ENCODE measurements at places on chromosomes 5 and 9. TPM values are rescaled to one million over a fixed set of nuclear protein-coding genes. Genes with fewer than 3 reads are reported as not detected.

GRCh38 chr5:96067894-96068614, 106.4 kb upstream of the ELL2 start:
- peak; percentile 98 for DNase-seq

- peak; percentile 71 for DNase-seq
These were observed 278.3 kb downstream of the PDE4D start for GRCh38 chr5:59615272-59615671.

DNA sequence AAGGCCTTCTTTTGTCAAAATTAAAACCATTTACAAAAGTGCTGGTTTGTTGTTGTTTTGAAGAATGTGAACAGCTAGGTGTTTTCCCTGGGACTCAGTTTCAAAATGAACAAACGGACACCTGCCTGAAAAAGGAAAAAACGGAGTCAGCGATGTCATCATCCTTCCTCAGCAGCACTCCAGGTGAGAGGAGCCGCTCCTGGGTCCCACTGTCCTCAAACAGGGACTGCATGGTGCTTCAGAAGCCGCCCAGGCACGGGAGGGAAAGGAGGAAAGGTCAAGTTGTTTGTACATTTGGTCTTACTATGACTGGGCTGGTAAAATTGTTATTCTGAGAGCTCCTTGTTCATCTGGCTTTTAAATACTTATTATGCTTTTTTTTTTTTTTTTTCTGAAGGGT, 69.0 kb upstream of the ZSWIM6 start:
- no peak for DNase-seq

The MORN5 gene
- total RNA-seq, result not detected

The BAAT gene
- 0.04 TPM for total RNA-seq

GRCh38 chr9:5013374-5013773, 28.3 kb downstream of the JAK2 start:
- DNase-seq, result no peak

DNA sequence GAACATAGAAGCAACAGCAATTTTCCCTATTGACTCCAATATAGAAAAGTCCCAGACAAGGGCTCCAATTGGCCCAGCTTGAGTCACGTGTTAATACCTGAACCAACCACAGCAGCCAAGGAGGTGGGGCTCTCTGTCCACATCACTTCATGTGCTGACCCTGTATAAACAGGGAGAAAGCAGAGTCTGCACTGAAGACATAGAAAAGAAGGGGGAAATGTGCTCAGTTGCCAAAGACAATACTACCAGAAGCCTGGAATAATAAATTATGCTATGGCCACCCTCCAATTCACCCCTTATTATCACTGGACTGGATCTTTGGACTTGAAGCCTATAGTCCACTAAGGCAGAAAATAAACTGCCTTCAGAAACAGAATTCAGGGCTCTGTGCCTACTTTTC, 275.4 kb downstream of the EPB41L4A start:
- no peak for DNase-seq

DNA sequence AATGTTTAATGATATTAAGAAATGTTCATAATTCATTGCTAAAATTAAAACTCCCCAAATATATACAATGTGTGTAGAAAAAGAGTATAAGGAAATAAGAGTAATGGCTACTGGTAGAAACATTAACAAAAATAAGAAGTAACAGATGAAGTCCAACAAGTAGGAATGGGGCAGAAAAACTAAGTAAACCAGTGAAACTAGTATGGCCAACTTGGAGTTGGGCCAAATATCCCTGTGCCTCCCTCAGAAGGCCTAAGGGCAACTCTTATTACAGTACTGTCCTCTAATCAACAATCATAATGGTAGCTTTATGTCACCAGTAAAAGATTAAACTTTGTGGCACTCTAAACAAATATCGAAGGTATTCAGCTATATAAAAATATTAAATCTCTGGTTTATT, 93.5 kb downstream of the SSBP2 start:
- DNase-seq, result no peak

DNA sequence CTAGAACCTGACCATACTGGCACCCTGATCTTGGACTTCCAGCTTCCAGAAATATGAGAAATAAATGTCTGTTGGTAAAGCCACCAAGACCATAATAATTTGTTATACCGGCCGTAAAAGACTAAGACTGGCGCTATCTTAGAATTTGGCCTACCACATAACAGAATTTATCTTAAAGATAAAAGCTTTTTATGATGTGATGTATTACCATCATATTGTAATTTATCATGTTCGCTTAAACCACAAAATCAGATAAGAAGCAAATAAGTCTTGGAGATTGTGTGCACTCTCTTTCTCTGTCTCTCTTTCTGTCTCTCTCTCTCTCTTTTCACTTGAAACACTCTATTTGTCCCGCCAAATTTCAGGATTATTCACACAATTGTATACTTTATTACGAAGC, 35.6 kb downstream of the FST start:
- DNase-seq, result no peak

DNA sequence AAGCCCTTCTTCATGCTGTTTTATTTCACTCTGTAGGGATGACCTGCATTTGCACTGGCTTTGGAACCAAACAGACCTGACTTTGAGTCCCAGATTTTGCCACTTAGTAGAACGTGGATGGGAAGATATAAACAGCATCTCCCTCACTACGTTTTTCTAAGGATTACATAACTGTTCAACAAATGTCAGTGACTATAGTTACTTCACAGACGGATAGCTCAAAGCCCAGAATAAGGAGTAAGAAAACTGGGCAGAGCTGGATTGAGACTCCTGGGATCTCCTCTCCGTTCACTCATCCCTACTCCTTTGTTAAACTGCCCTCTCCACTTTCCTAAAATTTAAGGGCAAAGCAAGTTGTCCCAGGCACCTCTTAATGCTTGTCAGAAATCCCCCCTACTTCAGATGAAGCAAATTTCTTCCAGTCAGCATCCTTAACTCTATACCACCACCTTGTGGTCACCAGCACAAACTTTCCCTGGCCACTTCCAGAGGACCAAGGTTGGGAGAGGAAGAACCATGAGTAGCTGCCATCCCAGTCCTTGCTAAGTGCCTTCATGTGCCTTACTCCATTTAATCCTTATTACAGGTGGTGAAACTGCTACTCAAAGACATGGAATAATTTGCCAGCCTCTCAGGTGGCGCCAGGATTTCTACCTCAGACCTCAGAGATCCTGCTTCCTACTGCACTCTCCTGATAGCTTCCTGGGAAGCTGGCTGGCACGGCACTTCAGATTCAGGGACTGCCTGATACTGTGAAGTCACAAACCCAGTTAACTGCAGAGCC, 38.4 kb downstream of the EGR1 start:
- no peak for DNase-seq

GRCh38 chr9:19233344-19233743, 2.9 kb downstream of the DENND4C start:
- DNase-seq, result no peak

GRCh38 chr9:127388037-127388855, 8.7 kb upstream of the SLC2A8 start:
- peak; percentile 98 for DNase-seq

- DNase-seq, result no peak
These were observed 15.4 kb downstream of the IARS1 start for GRCh38 chr9:92278110-92278509.

DNA sequence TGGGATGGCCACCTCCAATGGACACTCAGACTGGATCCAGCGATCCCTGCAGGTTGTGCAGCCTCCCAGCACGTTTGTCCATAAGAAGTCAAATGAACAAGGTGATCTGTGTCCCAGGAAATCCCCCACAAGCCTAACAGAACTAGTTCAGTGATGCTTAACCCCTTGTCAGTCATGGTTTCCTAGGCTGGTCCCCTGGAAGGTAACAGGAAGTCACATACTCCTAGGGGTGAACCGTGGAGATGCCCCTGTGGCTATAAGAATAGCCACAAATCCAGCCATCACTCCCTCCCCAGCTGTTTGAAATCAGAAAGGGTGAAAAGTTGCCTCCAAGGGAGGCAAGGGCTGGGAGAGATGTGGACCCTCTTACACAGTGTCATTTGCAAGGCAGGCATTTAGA, 22.5 kb downstream of the PAX5 start:
- no peak for DNase-seq

GRCh38 chr5:40331616-40332015, 348.1 kb upstream of the PTGER4 start:
- no peak for DNase-seq

DNA sequence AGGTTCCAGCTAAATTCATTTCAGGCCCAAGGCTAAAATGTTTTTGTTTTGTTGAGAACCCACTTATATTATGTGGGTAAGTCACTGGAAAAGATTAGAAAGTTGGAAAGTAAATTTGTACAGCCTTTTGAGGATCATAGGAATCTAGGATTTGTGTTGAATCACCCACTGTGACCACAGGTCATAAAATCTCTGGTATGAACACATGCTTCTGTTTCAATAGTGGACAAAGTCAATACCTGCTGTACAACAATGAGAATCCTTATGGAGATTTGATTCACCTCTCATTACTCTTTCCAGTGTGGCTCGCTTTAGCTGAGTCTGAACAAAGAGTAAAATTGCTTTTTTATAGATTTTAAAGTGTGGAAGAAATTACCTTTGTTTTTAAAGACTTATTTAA, 369.5 kb downstream of the TMEM167A start:
- peak; percentile 6 for DNase-seq

The IL13 gene
- not detected for total RNA-seq

DNA sequence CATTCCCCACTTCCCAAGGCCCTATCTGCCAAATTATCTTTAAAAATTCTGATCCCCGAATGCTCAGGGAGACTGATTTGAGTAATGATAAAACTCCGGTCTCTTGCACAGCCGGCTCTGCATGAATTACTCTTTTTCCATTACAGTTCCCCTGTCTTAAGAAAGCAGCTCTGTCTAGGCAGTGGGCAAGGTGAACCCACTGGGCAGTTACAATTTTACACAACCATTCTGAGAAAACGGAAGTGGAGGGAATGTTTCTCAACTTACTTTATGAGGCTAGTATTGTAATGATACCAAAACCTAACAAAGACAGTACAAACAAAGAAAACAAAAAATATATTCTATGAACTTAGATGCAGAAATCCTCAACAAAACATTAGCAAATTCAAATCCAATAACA, 100.0 kb downstream of the MCTP1 start:
- no peak for DNase-seq

DNA sequence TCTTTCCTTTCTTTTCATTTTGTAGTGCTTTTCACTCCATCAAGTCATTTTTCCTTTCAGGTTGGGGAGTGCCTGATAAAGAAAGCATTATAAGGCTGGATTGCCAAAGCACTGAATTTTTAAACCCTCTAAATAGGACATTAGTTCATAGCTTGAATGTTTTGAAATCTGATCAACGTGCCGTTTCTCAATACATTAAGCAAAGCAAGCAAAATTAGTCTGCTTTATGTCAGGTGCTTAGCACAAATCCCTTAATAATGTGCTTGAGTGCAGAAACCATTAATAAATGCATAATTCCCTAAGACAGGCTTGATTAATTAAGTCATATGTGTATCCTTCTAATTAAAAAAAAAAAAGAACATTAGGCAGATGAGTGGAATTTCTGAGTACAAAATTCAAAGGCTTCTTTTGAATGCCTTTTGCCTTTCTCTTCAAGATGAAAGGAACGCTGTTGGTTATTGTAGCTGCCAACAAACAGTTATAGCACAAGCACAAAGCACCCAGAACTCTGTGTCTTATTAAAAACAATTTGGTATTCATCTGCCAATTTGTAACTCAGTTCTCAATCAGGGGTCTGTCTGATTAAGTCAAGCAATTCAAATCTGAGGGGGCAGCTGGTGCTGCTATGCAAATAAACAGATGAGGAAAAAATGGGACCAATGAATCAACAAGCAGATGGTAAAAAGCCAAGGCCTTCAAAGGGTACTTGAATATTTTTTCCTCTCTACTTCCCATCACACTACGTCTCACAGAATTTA, 233.7 kb downstream of the TLE1 start:
- no peak for DNase-seq
